ENCODE measurements at places on chromosomes 4 and X.

DNA sequence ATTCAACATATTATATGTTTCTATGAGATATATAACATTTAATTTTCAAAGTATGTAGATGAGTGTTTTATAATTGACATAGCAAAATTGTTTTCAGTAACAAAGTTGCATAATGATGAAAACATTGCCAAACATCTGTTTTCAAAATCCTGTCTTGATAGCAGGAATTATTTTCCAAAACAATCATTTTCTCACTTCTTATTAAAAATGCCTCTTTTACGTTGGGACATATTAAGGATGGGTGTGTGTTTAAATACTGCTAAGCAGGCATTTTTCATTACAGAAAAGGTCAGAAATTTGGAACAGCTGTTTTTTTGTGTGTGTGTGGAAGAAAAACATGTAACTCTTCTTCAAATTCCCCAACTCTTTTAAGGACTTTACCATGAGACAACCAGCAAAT lies 452.0 kb downstream of the SPRY1 start:
- DNase-seq, result no peak

DNA sequence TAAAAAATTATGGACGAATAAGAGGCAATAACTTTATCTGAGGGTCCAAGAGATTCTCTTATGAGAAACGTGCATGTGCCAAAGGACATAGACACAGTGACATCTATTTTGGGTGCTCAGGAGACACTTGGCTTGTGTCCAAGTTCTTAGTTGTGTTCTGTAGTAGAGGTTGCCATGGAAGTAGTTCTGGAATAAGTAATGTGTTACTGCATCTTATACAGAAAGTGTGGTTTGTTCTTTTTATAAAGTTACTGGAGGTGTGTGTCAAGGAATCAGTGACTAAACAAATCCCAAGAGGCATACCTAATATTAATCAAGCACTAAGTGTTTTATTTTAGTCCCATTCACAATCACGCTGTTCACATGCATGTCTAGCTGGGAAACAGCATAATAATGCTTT lies 305.7 kb downstream of the ARHGAP24 start:
- no peak for DNase-seq

DNA sequence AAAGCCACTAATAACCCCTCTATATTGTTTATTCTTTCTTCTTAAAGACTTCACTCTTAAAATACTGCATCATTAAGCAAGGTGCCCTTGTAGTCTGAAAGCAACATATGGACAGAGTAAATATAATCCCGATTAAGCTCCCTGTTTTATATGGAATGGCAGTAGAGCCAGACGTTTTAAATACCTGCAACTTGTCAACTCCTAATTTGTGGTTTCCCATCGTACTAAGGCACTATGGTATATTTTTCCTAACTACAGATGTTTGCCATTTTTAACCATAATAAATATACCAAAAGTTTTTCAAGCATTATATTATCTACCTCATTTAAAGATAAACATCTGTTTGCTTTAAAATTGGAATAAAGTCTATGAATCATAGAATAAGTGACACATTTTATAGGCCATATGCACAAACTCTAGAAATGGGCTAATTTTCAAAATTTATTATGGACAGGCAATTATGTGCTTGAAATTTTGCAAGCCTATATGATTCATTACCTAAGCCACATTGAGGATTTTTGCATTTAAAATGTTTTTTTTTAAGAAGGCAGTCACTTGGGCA lies 194.6 kb downstream of the FRMPD4 start:
- no peak for DNase-seq

DNA sequence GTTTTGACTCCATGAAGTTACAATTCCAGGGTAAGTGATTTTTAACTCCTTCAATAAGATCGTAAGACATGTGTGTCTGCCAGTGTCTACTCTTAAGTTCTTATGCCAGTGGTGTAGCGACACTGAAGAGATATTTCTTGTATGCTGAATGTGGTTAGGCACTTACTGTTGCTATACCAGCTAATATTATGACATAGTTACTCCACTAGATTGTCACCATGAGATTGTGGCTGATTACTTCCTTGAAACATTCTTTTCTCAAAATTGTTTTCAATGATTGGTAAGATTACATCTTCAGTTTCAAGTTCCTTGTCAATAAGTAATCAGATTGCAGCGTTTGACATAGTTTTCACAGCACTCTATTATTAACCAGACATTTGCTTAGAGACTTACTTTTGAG lies 60.6 kb upstream of the PAGE5 start:
- no peak for DNase-seq

DNA sequence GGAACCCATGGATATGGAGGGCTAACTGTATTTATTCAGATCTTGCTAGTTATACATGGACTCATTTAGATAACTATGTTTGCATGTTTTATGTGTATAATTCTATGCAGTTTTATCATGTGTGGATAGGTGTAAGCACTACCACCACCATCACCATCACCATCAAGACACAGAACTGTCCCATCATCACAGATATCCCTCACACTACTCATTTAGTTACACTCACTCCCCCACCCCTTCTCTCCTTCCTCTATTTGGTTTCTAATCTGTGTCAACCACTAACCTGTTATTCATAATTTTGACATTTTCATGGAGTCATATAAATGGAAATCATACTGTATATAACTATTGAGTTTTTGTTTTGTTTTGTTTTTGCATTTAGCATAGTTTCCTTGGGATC lies 43.7 kb downstream of the STAG2 start:
- no peak for DNase-seq
